Stimulated activated CD4-positive, alpha-beta T cell treated with anti-CD3 and anti-CD28 coated beads, TNF-alpha, amount 100 ng/mL, for 48 hours (primary cell): ENCODE measurements at places on chromosomes 12 and 14.

DNA sequence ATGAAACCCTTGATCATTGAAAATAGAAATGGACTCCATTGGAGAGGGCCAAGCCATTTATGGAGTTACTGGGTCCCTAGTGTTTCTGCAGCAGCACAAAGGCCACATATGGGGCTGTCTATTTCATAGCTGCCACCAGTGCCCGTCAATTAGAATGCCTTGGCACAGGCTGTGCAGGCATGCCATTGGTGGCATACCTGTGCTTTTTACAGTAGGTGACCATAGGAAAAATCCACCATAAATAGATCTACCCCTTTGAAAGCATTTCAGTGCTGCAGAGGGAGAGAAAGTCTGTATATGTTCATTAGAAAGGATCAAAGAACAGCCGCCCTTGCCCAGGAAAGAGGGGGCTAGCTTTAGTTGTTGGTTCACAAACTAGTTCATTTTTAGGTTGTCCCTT is 13.1 kb downstream of the MYBPC1 start:
- DNase-seq, result no peak

GRCh38 chr14:64673748-64674147 is 30.5 kb upstream of the PLEKHG3 start:
- no peak for DNase-seq

DNA sequence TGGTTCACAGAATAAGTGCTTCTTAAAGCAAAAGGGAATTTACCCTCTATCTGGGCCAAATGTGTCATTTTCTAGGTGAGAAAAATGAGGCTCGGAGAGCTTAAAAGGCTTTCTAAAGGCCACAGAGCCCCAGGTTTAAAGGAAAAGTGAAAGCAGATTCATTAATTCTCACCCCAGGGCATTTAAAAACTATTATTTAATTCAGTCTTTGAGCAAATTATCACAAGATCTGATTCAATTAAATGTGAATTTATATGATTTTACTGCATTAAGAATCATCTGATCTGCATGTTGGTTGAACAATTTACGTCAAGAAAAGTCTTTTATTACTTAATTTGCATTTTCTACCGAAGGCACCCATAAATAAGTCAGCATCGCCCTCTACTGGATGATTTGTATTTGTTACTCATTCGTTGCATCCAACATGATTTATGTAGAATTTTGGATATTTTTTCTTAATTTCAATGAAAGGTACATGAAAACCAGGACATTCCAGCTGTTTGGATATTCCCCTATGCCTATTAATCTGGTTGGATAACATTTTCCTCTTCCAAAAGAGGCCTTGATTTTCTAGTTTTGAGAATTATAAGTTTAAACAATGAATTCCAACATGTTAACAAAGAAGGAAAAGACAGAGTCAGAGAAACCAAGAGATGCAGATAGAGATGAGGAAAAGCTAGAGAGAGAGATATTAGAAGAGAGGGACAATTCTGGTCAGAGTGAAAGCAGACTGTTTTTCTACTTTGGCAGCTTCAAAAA is 19.1 kb upstream of the DHRS7 start:
- DNase-seq, result no peak

DNA sequence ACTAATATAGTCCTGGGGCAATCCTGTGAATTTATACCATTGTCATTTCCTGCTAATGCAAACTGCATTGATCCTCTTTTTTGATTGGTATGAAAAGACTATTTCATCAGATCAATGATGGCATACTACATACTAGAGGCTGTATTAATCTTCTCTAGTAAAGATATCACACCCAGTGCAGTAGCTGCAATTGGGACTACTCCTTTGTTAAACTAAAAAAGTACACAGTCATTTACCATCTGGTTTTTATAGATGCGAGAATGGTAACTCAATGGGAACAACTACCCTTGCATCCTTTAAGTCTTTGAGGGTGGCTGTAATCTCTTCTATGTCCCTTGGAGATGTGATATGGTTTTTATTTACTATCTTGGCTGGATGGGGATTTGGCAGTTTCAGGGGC is 80.2 kb upstream of the STK38L start:
- DNase-seq, result no peak

GRCh38 chr12:122471324-122472226 is 29.2 kb downstream of the ZCCHC8 start:
- DNase-seq, result no peak

- DNase-seq, result no peak
Measured at GRCh38 chr12:51234530-51234929, 4.1 kb upstream of the DAZAP2 start.

GRCh38 chr14:42013559-42013958 is 406.9 kb downstream of the LRFN5 start:
- DNase-seq, result no peak

- DNase-seq, result no peak
Measured at GRCh38 chr12:21542403-21542802, 16.3 kb downstream of the SPX start.

DNA sequence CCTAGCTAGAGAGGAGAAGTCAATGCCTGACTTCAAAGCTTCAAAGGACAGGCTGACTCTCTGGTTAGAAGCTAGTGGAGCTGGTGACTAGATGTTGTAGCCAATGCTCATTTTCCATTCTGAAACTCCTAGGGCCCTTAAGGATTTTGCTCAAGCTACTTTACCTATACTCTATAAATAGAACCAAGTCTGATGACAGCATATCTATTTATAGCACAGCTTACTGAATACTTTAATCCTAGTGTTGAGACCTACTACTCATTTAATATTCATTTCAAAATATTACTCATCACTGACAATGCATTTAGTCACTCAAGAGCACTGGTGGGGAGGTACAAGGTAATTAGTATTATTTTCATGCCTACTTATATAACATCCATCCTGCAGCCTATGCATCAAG is 137.2 kb upstream of the PELI2 start:
- no peak for DNase-seq

DNA sequence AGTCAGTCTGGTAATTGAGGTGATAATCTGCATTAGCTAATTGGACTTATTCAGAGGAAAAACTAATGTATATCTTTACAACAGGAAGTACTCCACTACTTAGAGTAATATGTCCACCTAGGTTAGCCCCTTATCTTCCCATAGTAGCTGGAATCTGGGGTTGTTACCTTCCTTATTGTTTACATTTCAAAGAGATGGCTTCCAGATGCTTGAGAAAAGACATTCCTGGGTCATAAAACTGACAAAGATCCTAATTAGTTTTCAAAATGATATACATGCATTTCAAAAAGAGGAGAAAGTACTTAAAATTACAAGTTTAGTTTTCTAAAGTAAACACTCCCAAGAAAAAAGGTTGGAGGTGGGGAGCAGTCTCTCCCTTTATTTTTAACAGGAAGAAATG is 78.1 kb downstream of the RPL10L start:
- DNase-seq, result no peak

DNA sequence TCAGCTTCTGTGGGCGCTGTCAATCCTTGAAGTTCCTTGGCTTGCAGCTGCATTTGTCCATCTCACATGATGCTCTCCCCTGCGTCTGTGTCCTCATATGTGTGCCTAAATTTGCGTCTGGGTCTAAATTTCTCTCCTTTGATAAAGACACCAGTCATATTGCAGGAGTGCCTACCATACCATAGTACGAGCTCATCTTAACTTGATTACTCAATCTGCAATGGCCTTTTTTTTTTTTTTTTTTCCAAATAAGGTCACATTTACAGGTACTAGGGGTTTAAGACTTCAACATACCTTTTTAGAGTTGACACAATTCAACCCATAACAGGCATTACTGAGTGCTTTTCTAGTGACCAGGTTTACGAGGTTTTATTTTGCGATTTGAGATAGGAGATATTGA is 233.3 kb upstream of the TBX3 start:
- no peak for DNase-seq

DNA sequence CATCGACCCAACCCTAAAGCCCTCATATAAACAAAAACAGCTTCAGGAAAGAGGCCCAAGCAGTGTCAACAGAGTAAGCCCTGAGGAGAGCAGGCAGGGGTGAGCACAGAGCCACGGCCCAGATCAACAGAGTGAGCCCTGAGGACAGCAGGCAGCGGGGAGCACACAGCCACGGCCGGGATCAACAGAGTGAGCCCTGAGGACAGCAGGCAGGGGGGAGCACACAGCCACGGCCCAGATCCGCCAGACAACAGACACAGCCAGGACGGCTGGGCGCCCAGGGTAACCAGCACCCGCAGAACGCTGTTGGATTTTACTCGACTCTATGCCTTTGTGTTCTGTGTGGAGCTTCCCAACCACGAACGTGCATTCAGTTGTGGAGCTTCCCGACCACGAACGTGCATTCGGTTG is 15.0 kb downstream of the CCDC85C start:
- DNase-seq, result no peak

GRCh38 chr12:92426332-92426731 is 276.5 kb upstream of the PLEKHG7 start:
- DNase-seq, result no peak

DNA sequence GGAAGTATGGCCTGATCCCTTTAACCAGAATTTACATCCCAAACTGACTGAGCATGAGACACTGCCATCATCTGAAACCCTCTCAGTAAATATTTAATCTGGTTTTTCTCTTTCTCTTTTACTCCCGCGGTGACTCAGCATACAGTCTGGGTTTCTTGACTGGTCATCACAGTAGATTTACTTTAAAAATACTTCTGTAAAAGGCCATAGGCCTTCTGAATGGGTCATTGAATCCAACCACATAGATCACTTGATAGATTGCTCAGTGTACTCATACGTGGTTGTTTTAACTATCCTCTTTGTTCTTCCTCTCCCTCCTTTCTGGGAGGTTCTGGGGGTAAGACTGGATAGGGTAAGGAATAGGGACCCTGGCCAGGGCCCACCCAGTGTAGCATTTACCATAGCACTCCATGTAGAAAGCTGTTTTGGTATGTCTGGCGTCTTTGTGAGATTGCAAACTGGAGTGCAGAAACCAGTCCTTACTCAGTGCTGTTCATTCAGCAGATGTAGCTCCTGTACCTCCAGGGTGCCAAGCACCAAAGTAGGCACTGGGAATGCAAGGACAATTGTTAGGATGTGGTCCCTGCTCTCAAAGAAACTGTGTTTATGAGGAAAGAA is 165.7 kb downstream of the SRGAP1 start:
- no peak for DNase-seq

DNA sequence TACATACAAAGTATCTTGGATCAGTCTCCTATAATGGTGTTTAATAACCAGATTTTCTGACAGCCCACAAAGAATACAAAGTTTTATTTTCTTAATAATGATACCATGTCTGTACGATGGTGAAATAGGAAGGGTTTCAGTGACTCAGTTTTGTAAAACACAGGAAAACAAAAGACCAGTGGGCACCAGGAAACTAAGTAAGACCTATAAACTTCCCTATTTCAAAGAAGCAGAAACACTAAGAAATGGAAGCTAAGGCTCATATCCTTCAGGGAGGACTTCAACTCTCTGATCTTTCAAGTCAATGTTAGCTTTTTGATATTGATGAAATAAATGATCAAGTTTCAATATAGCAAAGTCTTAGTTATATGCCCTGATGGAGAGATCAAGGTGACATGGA is 196.0 kb downstream of the DUSP6 start:
- no peak for DNase-seq

DNA sequence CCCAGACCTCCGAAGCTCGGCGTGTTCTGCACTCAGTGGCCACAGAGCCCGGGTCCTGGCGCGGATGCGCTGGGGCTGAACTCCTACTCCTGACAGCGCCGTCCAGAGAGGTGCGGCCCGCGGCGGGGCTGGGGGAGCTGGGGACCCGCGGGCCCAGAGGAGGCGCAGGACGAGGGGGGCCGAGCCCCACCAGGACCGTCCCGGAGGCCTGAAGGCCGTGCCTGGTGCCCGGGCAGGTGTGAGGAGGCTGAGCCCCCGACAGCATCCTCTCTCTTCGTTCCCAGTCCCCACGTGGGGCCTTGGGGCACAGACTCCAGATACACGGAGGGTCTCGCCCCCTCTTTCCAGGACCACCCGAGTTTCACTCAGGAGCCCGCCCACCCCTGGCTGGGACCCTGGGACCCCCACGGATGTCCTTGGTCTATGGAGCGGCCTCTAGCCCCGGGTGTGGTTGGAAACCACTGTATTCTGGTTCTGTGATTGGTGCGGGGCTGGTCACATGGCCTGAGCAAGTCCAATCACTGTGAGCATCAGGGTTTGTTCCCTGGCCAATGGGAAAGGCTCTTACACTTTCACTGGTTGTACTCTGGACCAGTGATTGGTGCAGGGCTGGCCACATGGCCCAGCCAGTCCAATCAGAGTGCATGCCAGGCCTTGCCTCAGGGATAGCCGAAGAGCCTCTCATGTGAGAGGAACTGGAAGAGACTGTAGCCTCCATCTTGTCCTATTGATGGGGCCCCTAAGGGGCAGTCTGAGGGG is 217.6 kb upstream of the SFSWAP start:
- no peak for DNase-seq

DNA sequence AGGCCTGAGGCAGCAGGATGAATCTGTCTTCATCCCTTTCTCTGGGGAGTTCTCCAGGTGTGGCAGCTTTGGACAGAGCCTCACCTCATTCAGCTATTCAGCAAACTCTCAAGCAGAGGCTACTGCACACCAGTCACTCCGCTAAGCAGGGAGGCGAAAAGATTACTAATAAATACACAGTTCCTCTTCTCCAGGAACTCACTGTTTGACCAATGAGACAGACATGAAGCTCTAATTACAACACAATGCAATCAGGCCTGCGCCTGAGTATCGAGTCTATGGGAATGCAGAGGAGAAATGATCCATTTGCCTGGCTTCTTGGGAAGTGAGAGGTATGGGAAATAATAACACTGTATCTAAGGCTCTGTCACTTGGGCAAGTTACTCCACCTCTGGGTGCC is 178.1 kb downstream of the CRADD start:
- no peak for DNase-seq

- no peak for DNase-seq
Measured at GRCh38 chr12:107791465-107792089, 17.1 kb downstream of the ASCL4 start.

- DNase-seq, result no peak
Measured at GRCh38 chr14:49909016-49909415, 16.1 kb downstream of the ARF6 start.

GRCh38 chr14:102209224-102209966 is 69.7 kb downstream of the WDR20 start:
- DNase-seq, result no peak

DNA sequence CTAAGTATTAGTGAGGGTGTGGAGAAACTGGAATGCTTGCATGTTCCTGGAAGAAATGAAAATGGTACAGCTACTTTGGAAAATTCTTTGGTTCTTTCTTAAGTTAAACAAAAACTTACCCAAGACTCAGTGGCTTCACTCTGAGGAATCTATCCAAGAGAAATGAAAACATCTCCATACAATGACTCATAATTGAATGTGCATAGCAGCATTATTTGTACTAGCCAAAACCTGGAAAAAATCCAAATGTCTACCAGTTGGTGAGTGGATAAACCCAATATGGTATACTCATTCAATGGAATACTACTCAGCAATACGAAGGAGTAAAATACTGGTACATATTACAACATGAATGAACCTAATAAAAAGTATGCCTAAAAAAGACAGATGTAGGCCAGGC is 18.0 kb upstream of the CRACR2A start:
- DNase-seq, result no peak

GRCh38 chr12:122363782-122364181 is 58.7 kb downstream of the CLIP1 start:
- no peak for DNase-seq

- DNase-seq, result no peak
Measured at GRCh38 chr12:6382982-6383381, 980 bp upstream of the LTBR start.

GRCh38 chr14:94636744-94637412 is 24.7 kb downstream of the SERPINA3 start:
- no peak for DNase-seq
